Mucosa of descending colon (tissue), 3 donors: ENCODE measurements at places on chromosomes 5 and 9. TPM values are rescaled to one million over a fixed set of nuclear protein-coding genes. Genes with fewer than 3 reads are reported as not detected.

The SAXO1 gene
- total RNA-seq = 0.29 TPM

The KCTD16 gene
- 0.12 TPM for total RNA-seq

GRCh38 chr5:74314906-74315305 lies 325.6 kb downstream of the ENC1 start:
- DNase-seq = no peak

The CDC20B gene
- not detected for total RNA-seq
